ENCODE measurements at places on chromosomes 6 and 20. TPM values are rescaled to one million over a fixed set of nuclear protein-coding genes. Genes with fewer than 3 reads are reported as not detected.

DNA sequence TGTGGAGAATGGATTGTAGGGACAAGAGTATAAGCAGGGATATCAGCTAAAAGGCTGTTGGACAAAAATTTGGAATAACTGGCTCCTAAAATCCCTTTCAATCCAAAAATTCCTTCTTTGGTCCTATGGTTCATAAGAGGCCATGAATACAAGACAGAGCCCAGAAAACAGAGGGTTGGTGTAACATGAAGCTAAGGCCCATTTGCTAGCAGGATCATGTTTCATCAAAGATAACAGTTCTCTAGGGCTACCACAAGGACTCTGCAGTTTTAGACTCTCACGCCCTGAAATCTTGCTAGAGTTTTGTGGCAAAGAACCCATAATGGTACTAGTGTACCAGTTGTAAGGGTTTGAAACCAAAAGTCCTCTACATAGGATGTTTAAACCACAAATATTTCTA lies 327.8 kb upstream of the TBX18 start:
- DNase-seq, result no peak

The DEFB129 gene
- total RNA-seq, result not detected

The CRISP3 gene
- total RNA-seq, result not detected

DNA sequence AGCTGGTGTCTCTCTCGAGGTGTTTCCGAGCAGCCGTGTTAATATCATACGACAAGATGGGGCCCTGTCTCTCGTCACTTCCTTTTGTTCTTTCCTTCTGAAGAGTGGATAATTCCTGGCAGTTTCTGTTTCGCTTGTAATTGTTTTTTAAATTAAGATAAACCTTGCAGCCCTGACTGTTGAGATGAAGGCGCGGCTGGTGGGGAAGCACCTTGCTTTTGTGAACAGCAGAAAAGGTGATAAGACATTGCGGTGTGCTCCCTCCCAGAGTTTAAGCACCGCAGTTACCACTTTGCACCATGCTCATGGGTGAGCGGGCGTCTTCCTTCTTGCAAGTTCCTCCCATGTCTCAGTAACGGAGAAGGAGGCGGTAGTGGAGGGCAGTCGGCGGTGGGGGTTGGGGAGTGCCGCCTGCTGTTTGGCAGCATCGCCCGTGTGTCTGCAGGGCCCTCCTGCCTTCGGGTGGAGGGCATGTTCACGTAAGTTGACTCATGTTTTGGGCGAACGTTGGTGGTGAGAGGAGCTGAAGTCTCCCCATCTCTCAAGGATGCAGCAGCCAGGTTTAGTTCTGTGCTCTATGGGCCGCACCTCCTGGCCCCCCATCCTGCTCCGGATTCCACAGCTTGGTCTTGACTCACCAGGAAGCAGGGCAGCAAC lies 345.9 kb downstream of the TAF4 start:
- DNase-seq, result no peak

- DNase-seq, result no peak
These were observed 98.3 kb downstream of the JARID2 start for GRCh38 chr6:15344192-15344519.

The PPP1R3G gene
- 0.22 TPM for total RNA-seq

DNA sequence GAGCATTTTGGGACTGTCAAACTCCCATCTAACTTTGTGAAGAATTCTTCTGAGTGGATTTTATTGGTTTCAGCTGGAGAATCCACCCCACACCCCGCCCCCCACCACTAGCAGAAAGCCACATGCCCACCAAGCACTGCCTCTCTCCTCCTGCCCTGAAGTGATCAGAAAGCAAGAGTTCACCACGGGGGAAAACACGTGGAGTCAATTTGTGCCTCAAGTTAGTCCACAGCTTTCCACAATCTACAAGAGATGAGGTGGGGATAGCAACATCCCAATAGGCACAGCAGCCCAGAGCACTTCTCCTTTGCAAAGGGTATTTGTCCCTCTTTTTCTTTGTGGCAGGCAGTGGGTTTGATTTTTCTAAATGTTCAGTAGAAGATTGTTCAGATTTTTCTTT lies 177.3 kb upstream of the NT5E start:
- DNase-seq, result no peak

- no peak for DNase-seq
These were observed 54.7 kb upstream of the GGTLC1 start for GRCh38 chr20:24043294-24043693.

- peak; percentile 80 for DNase-seq
These were observed 3.0 kb upstream of the GUCA1B start for GRCh38 chr6:42197555-42198362.

DNA sequence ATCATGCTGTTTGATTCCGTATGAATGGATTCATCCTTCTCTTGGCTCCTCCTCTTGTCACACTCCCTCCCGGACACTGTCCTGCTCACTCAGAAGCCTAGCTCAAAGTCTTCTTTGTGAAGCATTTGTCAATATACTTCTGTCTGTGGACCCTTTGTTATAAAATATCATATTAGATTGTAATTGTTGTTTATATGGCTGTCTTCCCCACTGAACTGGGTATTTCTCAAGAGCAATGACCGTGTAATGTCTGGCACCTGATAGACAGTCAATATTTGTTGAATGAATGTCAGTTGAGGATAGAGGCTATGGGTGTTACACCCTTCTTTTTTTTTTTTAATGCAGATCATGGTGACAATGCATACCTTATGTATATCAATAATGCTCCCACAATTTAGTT lies 335.3 kb downstream of the SOX4 start:
- DNase-seq, result no peak

- peak; percentile 63 for DNase-seq
These were observed 39.2 kb downstream of the DYNLT1 start for GRCh38 chr6:158605266-158605878.
